ENCODE measurements at places on chromosomes 7 and 10.

DNA sequence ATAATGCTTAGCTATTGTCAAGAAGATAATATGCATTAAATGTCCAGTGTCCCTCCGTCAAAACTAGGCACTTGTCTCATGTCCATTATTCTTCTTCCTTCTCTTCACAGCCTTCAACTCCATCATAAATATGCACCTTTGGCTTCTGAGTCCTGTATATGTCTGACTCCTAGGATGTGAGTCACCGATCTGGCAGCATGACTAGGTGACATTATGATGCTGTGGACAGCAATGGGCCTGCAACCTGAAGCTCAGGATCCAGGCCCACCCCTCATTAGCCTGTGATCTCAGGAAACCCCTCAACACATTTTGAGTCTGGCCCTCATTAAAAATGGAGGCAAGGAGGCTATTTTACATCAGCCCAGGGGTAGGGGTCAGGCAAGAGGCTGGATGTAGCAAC, 362.5 kb upstream of the ZMIZ1 start:
- DNase-seq = no peak

- no peak for DNase-seq
Observed at GRCh38 chr10:85293483-85293882, 965.1 kb downstream of the CCSER2 start.

DNA sequence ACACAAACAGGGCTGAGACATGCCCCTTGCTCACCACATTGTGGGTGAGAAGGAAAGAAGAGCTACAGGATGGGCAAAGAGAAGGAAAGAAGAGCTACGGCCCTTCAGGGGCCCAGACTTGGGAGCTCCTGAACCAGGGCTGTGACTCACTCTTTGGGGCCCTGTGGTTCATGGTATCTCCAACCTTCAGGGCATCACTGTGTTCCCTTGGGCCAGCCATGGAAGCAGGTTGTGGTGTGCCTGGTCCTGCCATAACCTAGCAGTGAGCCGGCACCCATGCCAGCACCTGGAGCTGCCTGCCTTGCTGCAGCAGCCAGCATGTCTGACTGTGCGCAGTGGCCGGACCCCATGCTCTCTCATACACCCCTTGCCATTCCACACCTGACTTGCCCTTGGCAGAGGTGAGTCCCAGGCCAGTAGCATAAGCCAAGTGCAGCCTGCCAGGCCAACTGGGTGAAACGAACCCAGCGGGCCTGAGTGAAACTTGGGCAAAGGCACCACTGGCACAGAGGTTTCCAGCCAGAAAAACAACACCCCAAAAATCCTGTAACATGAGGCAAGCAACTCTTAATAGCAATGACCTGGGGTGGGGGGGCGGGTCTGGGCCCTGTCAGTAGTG, 89.0 kb upstream of the CACUL1 start:
- DNase-seq = no peak

GRCh38 chr10:122301055-122301810, 30.1 kb downstream of the BTBD16 start:
- DNase-seq = no peak

- no peak for DNase-seq
Observed at GRCh38 chr10:7545261-7545660, 121.5 kb downstream of the ITIH5 start.

- DNase-seq = no peak
Observed at GRCh38 chr10:26436848-26437247, 1.3 kb upstream of the APBB1IP start.
